ENCODE measurements at places on chromosomes 12 and 14. TPM values are rescaled to one million over a fixed set of nuclear protein-coding genes. Genes with fewer than 3 reads are reported as not detected.

Gene MYO1A
- 0.48 TPM for total RNA-seq

Gene P3H3
- not detected for total RNA-seq

Gene MYO1H
- total RNA-seq = not detected

Gene OR11H12
- not detected for total RNA-seq

Gene AKAP3
- 0.71 TPM for total RNA-seq

Gene TSPAN19
- not detected for total RNA-seq

Gene RNF41
- total RNA-seq = 48.8 TPM

Gene NGB
- total RNA-seq = not detected

Gene PTGDR
- total RNA-seq = 3.8 TPM

Gene RGS6
- total RNA-seq = not detected

Gene SDR9C7
- not detected for total RNA-seq

Gene GPR68
- 30.2 TPM for total RNA-seq

Gene DEPDC4
- 1.2 TPM for total RNA-seq

Gene KLRB1
- total RNA-seq = 10.5 TPM

Gene RFX4
- not detected for total RNA-seq

Gene RIPK3
- total RNA-seq = 12.5 TPM

Gene CFAP251
- 2.9 TPM for total RNA-seq

All from natural killer cell treated with Interleukin-12 subunit alpha and Interleukin-12 subunit beta and Interleukin-15 and Interleukin-18, amount 100 ng/mL, for 72 hours (primary cell).